Stimulated activated CD4-positive, alpha-beta T cell treated with anti-CD3 and anti-CD28 coated beads, Interleukin-1b, Interleukin-23, amount 100 ng/mL, for 1 hour (primary cell): ENCODE measurements at places on chromosomes 2 and 18.

- DNase-seq = no peak
These were observed 16.8 kb upstream of the BOK start for GRCh38 chr2:241541564-241542277.

DNA sequence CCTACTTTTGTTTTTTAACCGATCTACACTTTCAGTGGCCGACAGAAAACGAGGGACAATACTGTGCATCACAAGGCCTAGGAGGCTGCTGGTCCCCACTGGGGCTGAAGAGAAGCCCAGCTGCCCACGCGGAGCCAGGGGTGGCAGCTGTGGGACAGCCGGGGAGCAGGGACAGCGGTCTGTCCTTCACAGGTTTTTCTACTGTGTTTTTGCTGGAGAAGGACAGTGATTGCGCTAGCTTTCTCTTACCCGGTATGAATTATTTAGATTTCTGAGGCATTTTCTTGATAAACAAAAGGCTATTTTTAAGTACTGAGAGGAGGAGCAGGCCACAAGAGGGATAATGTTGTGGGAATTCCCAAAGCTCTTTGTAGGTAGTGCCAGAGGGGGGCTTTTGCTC, 219.8 kb downstream of the ATAD2B start:
- no peak for DNase-seq

DNA sequence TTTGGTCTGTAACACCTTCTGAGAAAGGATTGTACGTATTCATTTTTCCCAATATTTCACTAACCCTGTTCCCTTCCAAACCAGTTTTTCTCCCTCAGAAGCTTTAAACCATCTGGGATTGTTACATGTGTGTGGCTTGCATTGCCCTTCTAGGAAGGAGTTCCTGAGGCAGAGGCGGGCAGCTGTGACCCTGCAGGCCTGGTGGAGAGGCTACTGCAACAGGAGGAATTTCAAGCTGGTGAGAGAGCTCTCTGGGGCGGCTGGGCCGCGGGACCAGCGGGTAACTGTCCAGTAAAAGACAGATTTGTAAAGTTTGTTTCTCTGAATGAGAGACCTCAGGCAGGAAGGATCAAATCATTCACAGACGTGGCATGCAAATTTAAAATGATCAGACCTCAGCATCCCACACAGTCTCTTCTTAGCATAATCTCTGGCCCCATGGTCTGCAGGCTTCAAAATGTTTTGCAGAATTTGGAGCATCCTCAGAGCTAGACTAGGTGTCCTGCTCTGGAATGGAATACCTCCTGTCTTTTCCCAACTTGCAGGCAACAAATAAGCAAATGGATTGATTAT, 40.2 kb upstream of the GPR17 start:
- DNase-seq = no peak

DNA sequence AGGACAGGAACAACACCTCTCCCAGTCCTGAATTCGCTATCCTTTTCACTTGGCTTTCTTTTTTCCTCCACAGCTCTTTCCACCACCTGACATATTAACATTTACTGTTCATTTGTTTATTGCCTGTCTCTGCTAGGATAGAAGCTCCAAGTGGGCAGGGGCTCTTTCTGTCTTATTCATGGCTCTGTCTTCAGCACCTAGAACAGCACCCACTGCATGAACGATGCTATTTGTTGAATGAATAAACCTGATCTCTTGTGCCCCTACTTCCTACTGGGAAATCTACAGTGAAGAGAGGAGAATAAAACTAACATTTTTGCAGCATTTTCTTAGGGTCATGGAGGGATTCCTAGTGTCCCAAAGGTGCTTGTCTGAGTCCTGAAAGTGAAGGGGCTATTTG, 24.4 kb upstream of the GAREM2 start:
- DNase-seq = no peak

GRCh38 chr2:177313162-177313781, 48.7 kb upstream of the NFE2L2 start:
- no peak for DNase-seq

DNA sequence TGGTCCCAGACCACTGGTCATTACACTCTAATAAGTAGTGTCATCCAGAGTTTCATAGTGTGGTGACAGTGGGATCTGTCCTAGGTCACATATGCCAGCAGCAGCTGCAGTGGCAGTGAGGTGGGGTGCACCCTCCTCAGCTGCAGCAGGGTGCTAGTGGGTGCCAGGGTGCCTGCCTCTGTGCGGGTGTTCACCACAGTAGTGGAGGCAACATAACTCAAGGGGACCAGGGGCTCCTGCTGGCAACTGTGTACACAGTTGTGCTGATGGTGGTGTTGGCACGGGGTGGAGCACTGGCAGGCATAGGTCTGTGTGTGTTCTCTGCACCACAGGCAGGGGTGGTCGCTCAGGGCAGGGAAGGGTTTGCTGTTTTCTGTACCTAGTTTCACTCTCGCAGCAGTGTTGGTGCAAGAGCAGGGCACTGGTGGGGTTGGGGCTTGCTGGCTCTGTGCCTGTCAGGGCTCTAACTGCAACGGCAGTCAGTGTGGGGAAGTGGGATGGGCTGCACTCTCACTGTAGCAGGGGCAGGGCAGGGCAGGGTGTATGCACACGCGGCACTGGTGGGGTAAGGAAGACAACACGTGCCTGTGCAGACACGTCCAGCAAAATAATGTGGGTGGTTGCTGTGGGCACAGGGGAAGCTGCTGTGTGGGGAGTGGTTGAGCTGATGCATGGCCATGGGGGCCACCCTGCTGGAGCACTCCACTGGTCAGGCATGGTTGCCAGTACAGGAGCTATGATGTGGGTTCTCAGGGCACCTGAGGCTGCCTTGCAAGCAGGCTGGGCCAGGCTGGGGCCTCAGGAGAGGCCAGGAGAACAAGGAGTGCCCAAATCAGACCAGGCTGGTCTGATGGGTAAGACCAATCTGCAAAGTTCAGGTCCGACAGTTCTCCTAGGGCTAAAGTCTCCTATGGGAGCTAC, 226.6 kb downstream of the MEIS1 start:
- DNase-seq = no peak

DNA sequence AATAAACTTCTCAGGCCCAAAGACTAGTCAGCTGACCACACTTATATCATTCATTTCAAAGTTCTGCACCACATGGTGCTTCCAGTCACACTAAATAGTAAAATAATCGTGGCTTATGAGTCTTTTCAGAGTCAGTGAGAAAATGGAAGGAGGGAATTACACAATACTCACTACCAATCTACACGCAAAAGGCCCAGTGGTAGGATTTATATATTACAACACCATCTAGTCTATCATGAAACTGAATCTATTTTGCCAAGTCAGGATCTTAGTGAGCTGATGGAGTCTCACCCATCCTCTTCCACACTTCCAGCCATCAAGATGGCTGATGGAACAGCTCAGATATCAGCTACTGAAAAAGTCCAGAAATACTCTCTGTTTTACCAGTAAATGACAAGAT, 21.9 kb downstream of the INO80D start:
- no peak for DNase-seq

DNA sequence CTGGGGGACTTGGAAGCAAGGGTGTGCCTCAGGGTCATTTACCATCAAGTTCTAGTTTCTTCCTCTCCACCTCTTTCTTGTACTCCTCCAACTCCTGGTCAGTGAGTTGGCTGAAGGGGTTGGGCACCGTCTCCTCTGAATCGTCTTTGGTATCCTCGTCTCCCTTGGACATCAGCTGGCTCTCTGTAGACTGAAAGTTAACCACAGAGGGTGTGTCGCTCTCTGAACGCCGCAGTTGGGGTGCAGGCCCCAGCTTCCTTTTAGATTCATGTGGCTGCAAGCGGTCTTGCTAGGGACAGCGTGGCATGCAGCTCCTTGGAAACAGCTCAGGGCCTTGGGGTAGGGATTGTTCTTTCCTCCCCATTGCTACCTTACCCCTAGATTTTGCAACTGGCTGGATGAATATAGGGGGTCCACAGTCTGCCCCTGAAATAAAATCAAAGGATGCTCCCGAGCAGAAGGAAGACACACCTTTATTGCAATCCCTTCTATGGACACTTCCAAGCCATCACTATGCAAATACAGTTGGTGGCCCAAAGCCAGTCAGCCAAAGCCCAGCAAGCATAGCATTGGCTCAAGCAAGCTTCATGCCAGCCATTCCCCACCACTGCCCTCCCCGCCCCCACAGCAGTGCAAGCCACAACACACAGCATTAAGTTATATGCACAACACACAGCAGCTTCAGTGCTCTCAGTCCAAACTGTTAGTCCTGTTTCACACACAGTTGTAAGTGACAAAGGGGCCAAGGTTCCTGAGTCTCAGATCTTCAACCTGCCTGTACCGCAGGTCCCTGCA, 93.2 kb downstream of the ADD2 start:
- DNase-seq = no peak

GRCh38 chr18:39462436-39462835, 1896.8 kb upstream of the CELF4 start:
- DNase-seq = no peak

DNA sequence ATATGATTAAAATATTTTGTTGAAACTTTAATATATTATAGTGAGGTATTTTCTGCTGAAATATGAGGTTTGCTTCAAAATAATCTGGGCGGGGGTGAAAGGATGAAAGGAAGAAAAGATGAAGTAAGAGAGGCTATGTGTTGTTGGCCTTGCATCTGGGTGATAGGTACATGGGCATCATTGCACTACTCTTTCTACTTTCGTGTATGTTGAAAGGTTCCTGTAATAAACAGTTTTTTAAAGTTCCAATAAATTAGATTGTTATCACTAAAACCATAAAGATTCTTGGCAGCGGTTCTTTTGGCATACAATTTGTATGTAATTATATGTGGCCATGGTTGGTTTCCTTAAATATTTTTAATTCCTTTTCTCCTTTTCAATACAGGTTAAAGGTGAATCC, 23.6 kb upstream of the MSH2 start:
- no peak for DNase-seq

GRCh38 chr2:186806591-186806990, 42.4 kb downstream of the ZSWIM2 start:
- DNase-seq = no peak

- DNase-seq = no peak
These were observed 60.9 kb downstream of the C18orf63 start for GRCh38 chr18:74376523-74376922.

DNA sequence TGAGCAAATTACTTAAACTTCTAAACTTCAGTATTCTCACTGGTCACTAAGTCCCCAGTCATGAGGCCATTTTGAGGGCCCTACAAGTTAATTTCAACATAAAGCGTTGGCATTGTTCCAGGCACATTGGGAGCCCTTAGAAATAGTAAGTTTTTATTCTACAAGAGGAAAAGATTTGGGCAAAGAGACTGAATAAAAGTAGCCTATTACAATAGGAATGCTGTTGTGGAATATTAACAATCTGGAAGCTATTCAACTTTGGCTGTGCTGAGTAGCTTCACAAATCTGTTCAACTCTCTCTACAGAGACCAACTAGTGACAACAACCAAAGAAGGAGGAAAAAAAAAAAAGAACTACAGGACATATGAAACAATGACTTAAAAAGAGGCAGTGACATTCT, 1287.5 kb upstream of the NXPH2 start:
- no peak for DNase-seq

- DNase-seq = no peak
These were observed at the start of gene CD226 for GRCh38 chr18:69947361-69948133. TSS of gene CD226 (minus strand) at chr18:69947873. CDS start at chr18:69947406, 467 bp downstream.

DNA sequence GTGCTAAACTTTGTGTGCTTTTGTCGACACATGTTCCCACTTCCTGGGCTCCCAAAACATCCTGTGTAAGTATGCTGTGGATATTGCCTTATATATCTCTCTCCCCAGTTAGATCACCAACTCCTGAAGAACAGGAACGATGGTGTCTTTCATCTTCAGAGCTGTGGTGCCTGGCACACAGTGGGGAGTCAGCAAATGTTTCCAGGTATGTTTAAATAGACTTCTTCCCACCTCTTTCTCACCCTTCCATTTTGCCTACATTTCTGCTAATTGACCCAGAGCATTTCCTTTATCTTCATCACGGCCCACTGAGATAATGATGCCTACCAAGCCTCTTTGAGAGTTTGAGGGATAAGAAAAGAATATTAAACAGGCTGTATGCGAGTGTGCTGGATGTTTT, 60.7 kb downstream of the RND3 start:
- DNase-seq = no peak
